A673 (cell line): ENCODE measurements at places on chromosomes 2 and 18.

- DNase-seq = no peak
These were observed 113.3 kb downstream of the MYO1B start for GRCh38 chr2:191358325-191359025.

GRCh38 chr2:44515416-44515815, 153.7 kb downstream of the CAMKMT start:
- no peak for DNase-seq

GRCh38 chr2:74843899-74844298, 10.0 kb downstream of the HK2 start:
- no peak for DNase-seq

DNA sequence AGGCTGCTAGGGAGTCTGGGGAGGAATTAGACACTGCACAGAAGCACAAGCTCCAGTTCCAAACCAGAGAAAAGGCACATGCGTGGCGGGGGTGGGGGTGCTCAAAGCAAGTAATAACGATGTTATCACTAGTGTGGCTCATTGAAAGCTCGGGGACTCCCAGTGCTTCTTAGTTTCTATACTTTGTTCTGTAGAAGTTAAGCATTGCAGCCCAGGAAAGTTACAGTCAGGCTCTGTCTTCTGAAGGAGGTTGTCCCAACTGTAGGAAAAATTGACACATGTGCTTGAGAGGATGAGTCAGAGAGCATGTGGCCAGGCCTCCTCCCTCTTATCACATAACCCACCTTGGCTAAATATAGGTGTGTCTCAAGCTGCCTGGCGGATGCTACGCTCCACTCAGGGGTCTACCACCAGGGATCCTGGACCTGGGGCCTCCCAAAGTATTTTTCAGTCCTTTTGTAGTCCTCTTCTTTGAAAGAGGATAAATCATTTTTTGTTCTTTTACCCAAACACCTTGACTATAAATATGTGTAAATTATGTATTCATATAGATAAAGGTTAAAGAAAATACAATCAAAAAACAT, 3.8 kb downstream of the GALNT5 start:
- DNase-seq = no peak

DNA sequence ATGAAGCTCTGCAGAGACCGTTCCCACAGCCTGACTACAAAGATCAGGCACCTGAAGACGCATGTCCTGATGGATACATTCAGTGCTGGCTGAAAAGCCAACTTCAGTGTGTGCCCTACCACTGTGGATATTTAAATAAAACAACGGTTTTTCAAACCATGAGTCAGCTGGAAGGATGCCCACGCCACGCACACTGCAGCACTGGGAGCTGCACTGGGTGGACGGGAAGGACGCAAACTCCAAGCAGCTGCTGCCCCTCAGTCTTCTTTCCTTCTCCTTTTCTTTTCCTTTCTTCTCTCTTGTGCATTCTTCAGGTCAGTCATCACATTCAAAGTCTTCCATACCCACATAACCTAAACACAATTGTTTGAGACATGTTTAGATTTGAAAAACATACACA, 7.9 kb downstream of the TMEM18 start:
- no peak for DNase-seq

DNA sequence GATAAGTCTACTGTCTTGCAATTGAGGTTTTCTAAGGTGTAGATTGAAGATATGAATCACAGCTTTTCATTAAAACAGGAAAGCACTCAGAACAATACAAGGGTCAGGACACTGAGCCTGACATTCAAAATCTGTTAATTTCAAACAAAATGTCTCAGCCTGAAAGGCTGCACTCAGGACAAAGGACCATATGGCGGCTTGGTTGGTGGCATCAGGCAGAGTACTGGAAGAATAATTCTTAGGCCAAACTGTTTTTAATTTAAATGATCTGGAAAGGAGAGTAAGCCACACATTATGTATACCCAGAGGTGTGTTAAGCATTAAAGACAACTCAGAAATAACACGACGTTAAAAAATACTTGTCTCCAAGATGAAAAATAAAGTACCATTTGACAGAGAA, 85.9 kb downstream of the SKA1 start:
- no peak for DNase-seq

- DNase-seq = no peak
These were observed 53.3 kb downstream of the ARHGAP28 start for GRCh38 chr18:6782861-6783260.

GRCh38 chr2:238518172-238518820, 91.6 kb downstream of the ASB1 start:
- no peak for DNase-seq

DNA sequence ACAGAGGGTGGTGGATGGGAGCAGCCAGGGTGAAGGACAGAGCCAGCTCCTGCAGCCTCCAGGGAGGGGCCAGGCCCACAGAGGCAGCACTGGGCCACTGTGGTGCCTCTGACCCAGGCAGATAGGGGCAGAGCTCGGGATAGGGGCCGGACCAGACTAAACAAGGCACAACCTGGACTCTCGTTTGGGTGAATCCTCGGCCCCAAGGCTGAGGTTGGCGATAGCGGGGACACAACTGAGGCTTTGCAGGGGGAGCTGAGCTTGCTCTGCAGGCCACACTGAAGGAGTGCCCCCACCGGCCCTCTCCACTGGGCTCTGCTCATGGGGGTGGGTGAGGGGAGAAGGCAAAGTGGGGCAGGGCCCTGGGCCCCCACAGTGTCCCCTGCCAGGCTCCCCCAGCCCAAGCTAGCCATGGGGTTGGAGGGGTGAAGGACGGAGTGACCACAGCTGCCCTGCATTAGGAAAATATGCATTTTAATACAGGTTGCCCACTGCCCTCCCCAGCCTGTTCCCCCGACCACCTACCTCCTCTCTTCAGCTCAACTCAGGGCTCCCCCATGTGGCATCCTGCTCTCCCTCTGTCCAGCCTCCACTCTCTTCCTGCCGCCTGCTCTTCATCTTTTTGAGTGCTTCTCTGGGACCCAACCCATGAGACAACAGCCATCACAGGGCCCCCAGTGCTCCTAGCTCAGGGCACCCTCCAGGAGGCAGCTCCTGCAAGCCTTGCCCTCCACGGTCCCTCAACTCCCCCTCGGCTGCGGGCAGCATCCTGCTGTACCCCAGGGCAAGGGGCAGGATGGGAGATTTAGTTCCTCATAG, 152.8 kb downstream of the INHBB start:
- no peak for DNase-seq

DNA sequence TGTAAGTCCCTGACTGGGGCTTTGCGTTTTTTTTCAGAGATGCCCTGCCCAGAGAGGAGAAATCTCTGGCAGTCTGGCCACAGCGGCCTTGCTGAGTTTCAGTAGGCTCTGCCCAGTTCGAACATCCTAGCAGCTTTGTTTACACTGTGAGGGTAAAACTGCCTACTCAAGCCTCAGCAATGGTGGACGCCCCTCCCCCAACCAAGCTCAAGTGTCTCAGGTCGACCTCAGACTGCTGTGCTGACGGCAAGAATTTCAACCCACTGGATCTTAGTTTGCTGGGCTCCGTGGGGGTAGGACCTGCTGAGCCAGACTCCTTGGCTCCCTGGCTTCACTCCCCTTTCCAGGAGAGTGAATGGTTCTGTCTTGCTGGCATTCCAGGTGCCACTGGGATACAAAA, 31.7 kb downstream of the L3MBTL4 start:
- no peak for DNase-seq

- no peak for DNase-seq
These were observed 30.7 kb downstream of the CNGA3 start for GRCh38 chr2:98376996-98377395.

- DNase-seq = no peak
These were observed 198.5 kb upstream of the LRATD1 start for GRCh38 chr2:14433946-14434495.

GRCh38 chr18:44195394-44196140, 485.1 kb upstream of the SETBP1 start:
- no peak for DNase-seq

- no peak for DNase-seq
These were observed 125.8 kb downstream of the TANC1 start for GRCh38 chr2:159094173-159094737.

DNA sequence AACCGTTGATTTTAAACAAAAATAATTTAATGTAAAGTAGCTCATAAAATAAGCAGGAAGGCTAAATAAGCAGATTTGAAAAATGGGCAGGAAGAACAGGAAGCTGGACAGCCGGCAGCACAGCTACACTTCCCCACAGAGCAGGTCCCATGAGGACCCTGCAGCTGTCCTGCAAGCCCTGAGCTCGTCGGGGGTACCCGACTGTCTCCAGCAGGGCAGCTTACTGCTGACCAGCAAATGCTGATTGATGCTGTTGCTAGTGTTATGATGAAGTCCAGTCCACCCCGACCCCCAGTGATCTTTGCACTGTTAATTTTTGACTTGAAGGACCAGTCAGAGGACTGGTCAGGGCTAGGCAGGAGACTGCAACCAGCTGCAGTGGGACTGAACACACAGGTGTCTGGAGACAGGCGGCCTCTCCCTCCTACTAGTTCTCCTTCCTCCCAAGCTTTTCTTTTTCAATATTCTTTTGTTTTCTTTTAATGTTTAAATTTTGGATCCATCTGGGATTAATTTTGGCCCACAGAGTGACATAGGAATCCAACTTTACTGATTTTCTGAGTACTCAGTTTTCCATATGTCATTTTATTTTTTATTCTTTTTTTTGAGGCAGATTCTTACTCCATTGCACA, 27.7 kb downstream of the POLE4 start:
- DNase-seq = no peak

DNA sequence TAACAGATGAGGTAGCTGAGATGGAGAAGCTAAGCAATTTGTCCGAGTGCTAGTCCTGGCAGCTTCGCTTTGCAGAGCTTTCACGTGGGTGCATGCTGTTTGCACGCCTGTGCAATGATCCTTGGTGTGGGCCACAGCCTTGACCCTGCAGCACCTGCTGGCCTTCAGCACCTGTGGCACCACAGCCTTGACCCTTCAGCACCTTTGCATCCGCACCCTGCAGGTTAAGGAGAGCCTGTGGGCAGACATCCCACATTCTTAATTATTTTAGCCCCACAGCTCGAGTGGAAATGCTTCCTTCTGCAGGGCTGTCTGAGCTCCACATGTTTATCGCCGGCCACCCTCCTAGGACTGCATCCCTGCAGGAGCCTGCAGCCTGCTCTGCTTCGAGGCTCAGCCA, 19.3 kb downstream of the NCK2 start:
- no peak for DNase-seq

GRCh38 chr2:158546412-158547144, 89.8 kb downstream of the PKP4 start:
- no peak for DNase-seq

GRCh38 chr2:57809230-57809629, 237.4 kb upstream of the VRK2 start:
- no peak for DNase-seq

- DNase-seq = no peak
These were observed 2193.8 kb upstream of the PIK3C3 start for GRCh38 chr18:39761273-39761672.

- DNase-seq = no peak
These were observed 42.3 kb downstream of the AAK1 start for GRCh38 chr2:69601179-69601612.

GRCh38 chr2:204881655-204882054, 336.4 kb downstream of the PARD3B start:
- no peak for DNase-seq

GRCh38 chr2:84716564-84716963, 164.3 kb downstream of the TRABD2A start:
- no peak for DNase-seq
